ENCODE measurements at places on chromosomes 2 and 18.
A peak's percentile ranks its signal among the peaks of the same experiment; 100 is the strongest.

DNA sequence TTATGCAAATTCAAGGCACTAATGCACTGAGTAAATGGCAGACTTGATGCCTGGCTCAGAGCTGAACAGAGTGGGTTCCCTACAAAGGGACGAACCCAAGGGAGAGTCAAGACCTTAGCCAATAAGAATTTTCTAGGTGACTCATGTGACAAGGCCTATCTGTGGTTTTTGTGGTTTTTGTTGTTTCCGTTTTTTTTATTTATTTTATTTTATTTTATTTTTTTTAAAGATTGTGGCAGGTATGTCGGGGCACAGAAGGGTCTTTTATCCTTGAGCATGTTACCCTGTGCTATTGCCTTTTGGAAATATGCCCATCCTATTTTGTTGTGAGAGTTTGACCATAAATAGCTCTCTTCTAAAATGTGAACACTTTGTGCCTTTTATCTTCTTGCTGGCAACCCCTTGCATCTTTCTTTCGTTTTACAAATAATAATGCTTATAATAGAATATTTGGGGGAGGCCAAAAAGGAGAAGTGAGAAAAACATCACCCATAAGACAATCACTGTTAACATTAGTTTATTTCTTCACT is 113.4 kb upstream of the AQP4 start:
- DNase-seq, result no peak

DNA sequence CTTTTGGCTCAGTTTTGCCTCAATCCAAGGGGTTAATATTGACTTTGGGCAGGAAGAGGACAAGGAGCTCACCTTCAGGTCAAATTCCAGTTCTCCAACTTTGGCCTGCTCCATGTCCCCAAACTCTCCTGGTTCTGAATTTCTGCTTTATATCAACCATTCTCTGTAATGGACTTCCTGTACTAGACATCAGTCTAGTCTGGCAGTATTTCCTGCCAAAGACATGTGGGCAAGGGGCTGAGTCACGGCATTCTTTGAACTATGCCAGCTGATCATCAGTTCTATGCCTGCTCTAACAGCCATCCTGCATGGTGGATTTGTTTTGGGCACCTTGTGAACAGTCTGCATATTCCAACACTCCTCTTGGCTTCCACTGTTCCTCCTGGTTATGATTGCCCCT is 199.4 kb downstream of the ZEB2 start:
- DNase-seq, result peak; percentile 78

DNA sequence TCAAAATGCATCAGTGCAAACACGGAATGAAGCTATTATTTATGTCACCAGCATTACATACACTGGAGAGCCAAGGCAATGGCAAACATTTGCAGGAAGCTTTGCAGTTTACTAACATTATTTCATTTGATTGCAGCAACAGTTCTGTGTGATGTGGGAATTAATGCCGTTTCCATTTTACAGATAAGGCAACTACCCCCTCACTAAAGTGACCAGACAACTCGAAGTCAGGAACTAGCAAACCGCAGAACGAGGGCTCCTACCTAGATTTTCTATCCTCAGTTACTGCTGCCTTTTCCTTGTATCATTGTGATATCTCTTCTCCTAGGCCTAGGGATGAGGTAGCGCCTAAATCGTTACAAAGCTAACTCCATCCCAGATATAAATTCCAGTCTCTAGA is 85.5 kb downstream of the COLEC12 start:
- no peak for DNase-seq

GRCh38 chr2:172227719-172228118 is 125.0 kb upstream of the DLX2 start:
- DNase-seq, result no peak

- no peak for DNase-seq
Observed at GRCh38 chr18:35740656-35741055, 159.1 kb downstream of the GALNT1 start.

GRCh38 chr18:11669948-11670275 is 19.2 kb upstream of the GNAL start:
- DNase-seq, result no peak

DNA sequence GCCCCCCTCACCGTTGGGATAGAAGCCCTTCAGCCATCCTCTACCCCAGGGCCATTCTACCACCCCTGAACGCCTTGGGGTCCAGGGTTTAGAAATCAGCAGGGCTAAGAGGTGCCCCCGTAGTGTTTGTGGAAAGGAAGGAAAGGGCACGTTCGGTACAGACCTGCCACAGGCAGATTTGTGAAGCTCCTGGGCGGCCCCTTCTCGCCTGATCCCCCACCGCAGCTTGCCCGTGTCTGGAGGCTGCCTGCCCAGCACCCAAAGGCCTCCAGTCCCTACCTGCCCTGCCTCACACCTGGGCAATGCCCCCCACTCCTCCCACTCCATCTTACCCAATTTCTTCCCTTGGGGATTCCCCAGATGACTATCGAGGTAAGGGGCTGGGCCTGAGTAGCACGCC is 21.2 kb downstream of the ATP6V1C2 start:
- no peak for DNase-seq

- DNase-seq, result no peak
Observed at GRCh38 chr2:224969633-224970260, 72.5 kb downstream of the DOCK10 start.

DNA sequence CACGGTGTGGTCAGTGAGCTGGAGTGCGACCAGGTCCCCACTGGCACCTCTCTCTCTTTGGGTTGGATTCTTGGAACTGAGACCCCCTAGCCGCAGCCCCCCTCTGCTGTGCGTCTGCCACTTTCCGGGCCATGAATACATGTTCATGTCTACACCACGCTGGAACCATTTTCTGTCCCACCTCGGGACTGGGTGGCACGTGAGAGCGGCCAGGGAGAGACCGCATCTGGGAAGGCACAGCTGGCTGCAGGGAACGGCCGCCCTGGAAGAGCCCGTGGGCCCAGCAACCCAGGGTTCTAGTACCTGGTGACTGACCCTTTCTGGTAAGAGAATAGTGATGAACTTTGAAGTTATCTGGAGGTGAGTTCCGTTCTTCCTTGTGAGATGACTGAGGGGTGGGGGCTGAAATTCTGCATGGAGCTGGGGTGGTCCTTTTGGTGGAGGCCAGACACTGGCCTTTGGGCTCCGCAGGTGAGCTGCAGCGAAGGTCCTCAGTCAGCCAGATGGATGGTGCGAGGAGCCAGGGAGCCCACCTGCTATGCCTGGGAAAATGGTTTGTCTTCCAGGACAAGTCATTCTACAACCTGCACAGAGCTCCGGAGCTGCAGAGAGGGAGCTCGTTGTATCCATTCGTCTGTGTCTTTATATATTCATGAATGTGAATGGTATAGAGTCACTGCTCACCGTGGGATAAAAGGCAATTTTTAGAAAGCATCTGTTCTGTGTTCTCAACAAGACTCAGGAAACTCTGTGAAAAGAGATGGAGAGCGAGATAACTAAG is 223.5 kb downstream of the NDUFA10 start:
- no peak for DNase-seq

- DNase-seq, result no peak
Observed at GRCh38 chr18:57083485-57083884, 63.4 kb upstream of the BOD1L2 start.

- DNase-seq, result no peak
Observed at GRCh38 chr2:39202639-39203369, 41.0 kb downstream of the CDKL4 start.

GRCh38 chr2:189287982-189288521 is 108.5 kb upstream of the COL5A2 start:
- DNase-seq, result peak; percentile 47

DNA sequence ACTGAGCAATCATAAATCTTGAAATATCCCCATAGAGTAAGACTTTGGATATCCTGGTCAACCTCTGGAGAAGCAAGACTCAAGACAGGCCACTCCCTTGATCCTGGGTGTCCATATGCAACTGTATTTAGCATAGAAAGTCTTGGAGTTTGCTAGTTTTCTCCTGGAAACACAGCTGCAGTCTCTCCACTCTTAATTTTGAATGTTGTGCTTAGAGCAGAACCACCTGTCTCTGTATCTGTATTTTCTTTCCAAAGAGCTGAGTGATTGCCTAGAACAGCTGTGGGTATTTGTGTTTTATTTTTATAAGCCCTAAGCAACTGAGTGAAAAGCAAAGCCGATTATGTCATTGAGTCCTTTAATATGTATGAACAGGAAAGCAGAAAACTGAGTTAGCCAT is 64.1 kb upstream of the ADAM23 start:
- DNase-seq, result no peak

DNA sequence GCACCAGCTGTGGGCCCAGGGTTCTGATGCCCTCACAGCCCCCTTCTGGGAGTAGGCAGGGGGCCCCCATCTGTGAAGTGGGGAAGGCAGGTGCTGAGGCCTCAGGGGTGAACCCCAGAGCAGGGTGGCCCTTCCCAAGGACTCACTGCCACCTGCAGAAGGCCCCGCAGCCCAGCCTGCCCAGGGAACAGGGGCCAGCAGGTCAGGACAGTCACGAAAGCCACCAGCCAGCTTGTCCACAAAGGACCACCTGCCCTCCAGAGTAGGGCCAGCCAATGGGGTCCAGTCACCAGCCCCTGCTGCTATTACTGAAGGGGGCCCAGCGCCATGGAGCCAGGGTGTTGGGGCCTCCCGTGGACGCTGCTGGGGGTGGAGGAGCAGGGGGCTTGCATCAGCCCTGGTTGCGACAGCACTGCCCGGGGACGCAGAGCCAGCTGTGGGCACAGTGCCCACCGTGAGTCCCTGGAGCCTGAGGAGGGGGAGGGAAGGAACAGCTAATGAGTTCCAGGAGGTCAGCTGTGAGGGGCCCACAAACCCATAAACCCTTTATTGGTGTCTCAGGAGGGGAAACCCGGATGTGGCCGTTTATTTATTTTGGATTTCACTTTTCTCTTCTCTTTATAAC is 11.5 kb upstream of the SNED1 start:
- DNase-seq, result no peak

DNA sequence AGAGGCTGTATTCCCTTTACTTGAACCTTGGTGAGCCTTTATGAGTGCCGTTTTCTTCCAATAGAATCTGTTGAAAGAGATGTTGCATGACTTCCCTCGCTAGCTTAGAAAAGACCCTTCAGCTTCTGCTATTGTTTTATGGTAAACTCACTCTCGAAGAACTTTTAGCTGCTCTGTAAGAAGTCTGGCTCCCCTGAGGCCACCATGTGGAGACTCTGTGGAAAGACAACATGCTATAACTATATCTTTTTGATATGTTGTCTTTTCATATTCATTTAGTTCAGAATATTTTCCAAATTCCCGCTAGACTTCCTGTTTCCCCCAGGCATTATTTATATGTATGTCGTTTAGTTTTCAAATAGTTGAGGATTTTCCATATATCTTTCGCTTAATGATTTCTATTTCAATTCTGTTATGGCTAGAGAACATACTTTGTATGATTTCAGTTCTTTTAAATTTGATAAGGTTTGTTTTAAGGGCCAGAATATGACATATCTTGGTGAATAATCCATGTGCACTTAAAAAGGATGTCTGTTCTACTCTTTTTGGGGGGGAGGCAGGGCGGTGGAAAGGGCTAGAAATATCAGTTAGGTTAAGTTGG is 64.1 kb downstream of the PTPN4 start:
- peak; percentile 23 for DNase-seq

DNA sequence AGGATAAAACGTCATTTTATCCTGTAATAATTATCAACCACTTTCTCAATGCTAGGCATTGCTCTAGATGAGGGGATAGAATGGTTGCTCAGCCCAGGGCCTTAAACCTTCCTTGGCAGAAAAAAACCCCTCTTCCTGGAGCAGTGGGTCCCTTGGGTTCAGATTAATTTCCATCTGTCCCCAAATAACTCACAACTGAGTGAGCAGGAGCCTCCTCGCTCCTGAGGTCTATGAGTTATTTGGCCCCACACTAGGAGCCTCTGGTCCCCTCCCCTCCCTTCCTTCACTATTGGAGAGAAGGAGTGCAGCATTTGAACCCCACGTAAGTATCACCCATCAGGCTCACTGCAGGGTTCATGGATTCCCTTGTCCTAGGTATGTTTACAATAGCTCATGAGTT is 157.5 kb upstream of the FHL2 start:
- no peak for DNase-seq

DNA sequence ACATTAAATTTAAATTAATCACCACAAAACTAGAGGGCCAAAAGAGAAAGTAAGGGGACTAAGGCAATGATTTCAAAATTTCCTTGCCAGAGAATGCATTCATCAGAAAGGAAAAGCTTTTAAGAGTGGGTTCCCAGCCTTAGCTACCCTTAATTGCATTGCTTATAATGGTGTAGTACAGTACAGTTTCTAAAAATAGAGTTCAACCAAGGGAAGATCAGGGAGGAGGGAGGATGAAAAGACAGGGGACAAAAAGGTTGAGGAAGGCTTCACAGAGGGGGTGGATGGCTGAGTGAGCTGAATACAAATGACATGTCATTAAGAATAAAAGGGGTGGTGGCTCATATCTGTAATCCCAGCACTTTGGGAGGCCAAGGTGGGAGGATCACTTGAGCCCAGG is 119.9 kb downstream of the RBMS1 start:
- no peak for DNase-seq

- DNase-seq, result peak; percentile 34
Observed at GRCh38 chr2:68466361-68466777, 725 bp downstream of the FBXO48 start.

GRCh38 chr18:21451851-21452250 is 148.7 kb downstream of the ESCO1 start:
- no peak for DNase-seq

DNA sequence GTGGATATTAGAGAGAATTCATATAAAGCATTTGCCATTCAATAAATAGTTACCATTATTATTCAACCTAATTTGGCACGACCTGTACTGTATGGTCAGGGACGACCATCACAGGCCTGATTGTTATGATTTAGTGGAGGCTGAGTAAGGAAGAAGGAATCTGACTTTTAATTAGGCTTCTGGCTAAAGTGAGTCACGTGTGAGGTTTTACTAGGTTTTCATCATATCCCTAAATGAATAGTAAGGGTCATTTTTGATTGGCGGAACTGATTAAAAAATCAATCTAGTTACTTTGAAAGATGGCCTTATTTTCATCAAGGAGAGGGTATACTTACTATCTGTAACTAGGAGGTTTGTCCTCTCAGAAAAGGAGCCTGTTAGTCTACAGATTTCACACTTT is 143.4 kb downstream of the ADCYAP1 start:
- DNase-seq, result no peak
